ENCODE measurements at places on chromosomes 3 and 15. TPM values are rescaled to one million over a fixed set of nuclear protein-coding genes. Genes with fewer than 3 reads are reported as not detected.

DNA sequence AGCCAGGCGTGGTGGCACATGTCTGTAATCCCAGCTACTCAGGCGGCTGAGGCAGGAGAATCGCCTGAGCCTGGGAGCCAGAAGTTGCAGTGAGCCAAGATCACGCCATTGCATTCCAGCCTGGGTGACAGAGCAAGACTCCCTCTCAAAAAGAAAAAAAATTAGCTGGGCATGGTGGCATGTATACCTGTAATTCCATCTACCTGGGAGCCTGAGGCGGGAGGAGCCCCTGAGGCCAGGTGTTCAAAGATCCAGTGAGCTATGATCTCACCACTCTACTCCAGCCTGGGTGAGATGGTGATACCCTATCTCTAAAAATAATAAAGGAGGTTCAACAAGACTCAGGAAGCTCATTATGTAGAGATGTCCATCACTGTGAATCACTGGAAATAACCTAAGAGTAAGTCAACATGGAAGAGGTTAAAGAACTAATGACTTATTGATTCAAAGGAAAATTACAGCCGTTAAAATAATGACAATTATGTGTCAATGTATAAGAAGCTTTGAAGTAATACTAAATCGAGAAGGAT is 19.8 kb upstream of the RAB7A start:
- DNase-seq: no peak

DNA sequence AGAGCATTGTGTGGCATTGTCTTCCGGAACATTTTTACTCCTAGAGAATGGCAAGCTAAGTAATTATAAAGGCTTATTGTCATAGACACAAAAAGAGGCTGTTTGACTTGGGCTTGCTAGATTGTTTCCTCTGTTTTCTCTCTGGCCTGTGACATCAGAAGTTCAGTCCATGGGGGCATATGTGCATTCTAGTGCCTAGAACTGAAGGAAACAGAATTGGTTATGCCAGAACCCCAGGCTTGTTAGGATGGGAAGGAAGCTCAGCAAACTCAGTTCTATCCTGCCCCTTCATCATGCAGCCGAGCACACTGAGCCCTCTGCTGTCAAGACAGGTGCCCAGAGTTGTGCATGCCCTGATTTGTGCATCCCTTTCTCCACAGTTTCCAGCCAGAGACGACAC is 131.3 kb downstream of the PDE8A start:
- no peak for DNase-seq

PRSS50 gene
- 0.11 TPM for total RNA-seq

C3orf22 gene
- not detected for total RNA-seq

- DNase-seq: no peak
Observed at GRCh38 chr3:9352917-9353752, 9.7 kb upstream of the THUMPD3 start.
